ELR (cell line): ENCODE measurements at places on chromosomes 4 and X.

- no peak for DNase-seq
These were observed 3.2 kb upstream of the OTUD4 start for GRCh38 chr4:145183581-145183980.

- no peak for DNase-seq
These were observed 22.9 kb downstream of the TNIP2 start for GRCh38 chr4:2733001-2733843.

- no peak for DNase-seq
These were observed 141.0 kb downstream of the TSPAN5 start for GRCh38 chr4:98517218-98518021.

GRCh38 chrX:17737710-17737985 is 355 bp downstream of the SCML1 start:
- no peak for DNase-seq

DNA sequence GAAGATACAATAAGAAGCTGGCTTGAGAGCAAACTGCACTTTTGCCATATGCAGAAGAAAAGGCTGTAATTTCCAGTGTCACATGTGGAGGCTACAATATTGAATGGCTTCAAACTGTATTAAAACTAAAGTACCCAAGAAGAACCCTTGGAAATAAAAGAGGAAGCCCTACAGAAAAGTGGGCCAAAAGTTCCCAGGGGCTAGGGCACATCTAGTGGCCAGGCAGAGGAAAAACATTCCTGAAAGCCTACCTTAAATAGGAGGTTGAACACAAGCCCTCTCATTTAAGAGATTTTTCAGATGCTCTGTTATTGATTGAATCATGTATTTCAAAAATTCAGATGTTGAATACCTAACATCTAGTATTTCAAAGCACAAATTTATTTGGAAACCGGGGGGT is 40.6 kb upstream of the PRDX4 start:
- DNase-seq, result no peak

GRCh38 chr4:33628296-33628695 is 2616.0 kb downstream of the ARAP2 start:
- no peak for DNase-seq

- DNase-seq, result peak; percentile 35
These were observed 51.7 kb upstream of the MCF2 start for GRCh38 chrX:139759637-139760036.

GRCh38 chr4:5409237-5409636 is 299.1 kb downstream of the EVC2 start:
- DNase-seq, result peak; percentile 59

DNA sequence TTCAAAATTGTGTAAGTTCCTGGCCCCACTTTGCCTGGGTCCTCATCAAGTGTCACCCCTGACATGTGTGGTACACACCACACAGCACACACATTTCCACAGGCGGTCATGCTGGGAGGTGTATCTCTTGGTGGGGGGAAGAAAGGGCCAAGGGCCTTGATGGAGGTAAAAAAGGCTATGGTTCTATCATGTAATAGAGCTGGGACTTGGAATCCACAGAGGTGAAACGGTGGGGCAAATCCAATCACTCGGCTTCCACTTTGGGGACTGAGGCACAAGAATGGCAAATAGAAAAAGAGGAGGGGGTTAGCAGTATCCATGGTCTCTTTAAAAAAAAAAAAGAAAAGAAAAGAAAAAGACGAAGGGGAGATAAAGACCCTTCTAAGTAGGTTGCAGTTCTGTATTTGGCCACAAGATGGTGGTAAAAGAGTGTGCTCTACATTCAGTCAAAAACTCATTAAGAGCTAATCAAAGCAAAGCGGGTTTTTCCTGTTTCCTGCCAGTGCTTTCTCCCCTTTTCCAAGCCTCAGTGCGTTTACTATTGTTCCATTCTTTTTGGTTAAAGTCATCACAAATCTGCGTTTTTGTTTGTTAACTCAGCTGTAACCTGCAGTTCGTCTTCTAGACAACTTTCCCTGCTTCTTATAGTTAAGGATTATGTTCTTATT is 37.0 kb upstream of the ATP6AP2 start:
- peak; percentile 62 for DNase-seq

DNA sequence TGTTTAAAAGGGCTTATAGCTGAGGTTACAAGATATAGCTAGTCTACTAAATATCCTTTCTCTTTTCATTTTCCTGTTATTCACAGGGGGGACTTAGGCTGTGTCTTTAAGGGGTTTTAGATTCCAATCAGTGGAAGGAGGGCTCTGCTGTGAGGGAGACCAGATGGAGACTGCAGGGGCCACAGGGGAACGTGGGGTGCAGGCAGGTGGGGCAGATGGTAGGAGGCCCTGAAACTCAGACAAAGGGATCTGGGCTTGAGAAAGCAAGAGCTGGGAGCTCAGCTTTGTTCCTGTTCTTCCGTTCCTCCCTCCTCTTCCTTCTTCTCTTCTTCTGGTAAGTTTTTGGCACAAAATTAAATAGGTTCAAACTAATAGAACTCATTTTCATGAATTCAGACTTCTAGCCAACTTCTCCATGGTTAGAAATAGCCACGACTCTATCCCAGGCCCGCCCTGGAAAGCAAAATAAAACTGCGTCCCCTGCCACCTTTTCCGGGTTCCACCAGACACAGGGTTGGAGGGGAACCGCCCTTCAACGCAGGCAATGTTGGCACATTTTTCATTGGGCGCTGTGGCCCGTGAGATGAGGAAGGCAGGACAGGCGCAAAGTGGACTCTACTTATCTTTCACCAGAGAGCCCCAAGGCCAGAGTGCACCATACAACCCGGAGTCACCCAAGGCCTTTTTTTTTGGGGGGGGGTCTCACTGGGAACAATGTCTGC is 3.5 kb upstream of the TMSB4X start:
- DNase-seq, result no peak

GRCh38 chr4:140331245-140331644 is 42.2 kb upstream of the SCOC start:
- no peak for DNase-seq

DNA sequence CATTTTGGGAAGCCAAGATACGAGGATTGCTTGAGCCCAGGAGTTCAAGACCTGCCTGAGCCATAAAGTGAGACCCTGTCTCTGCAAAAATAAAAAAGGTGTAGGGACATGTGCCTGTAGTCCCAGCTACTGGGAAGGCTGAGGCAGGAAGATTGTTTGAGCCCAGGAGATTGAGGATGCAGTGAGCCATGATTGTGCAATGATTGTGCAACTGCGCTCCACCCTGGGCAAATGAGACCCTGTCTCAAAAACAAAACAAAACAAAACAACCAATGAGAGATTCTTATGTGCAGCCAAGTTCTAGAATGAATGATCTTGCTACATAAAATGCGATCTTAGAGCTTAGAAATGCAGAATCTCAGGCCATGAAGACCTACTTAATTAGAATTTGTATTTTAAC is 22.5 kb downstream of the SLC9B2 start:
- no peak for DNase-seq

DNA sequence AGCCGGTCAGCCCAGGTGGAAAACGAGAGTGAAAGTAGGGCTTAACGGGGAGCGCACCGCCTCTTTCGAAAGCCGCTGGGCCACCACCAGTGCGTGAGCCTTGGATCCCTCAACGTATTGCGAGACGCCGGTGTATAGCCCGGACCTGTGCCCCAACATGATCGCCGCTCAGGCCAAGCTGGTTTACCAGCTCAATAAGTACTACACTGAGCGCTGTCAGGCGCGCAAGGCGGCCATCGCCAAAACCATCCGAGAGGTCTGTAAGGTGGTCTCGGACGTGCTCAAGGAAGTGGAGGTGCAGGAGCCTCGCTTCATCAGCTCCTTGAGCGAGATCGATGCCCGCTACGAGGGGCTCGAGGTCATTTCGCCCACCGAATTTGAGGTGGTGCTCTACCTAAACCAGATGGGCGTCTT is 929 bp downstream of the MAB21L2 start:
- DNase-seq, result no peak

DNA sequence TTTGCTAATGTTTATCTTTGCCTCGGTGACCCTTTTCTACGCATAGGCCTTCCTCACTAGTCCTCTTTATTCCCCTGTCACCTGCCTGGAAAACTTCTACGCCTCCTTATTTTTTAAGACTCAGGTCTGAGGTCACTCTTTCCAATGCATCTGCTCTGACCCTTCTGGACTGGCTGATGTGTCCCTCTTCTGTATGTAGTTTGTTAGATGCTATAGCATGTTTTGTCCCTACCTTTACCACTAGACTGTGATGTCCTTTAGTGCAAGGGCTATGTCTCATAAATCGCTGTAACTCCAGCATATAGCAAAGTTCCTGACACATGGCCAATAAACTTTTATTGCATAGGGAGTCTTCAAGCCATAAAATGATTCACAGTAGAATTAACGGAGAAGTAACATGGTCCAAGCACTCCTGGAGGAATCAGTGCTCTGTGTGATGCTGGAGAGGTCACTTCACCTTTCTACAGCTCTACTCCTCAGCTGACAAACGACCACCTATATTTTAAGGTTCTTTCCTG is 872.5 kb upstream of the SLIT2 start:
- no peak for DNase-seq

DNA sequence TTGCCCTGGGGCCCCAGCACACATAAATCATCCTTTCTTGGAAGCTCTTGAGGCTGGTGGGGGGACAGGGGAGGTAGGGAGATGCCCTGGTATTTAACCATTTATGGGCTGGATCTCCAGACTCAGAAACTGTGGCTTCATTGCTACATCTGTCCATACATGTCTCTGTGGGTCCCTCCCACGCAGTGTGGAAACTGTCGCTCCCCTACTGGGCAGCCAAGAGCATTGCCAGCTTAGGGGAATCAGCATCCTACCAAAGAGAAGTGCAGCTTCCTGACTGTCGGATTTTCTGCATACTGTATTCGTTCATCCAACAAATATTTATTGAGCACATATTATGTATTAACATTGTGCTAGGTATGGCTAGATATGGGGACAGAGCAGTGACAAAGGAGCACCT is 3.7 kb downstream of the GRIPAP1 start:
- peak; percentile 2 for DNase-seq

GRCh38 chrX:148161701-148162100 is 180.6 kb downstream of the FMR1NB start:
- no peak for DNase-seq

- DNase-seq, result no peak
These were observed 72.4 kb upstream of the UCP1 start for GRCh38 chr4:140641105-140641555.

DNA sequence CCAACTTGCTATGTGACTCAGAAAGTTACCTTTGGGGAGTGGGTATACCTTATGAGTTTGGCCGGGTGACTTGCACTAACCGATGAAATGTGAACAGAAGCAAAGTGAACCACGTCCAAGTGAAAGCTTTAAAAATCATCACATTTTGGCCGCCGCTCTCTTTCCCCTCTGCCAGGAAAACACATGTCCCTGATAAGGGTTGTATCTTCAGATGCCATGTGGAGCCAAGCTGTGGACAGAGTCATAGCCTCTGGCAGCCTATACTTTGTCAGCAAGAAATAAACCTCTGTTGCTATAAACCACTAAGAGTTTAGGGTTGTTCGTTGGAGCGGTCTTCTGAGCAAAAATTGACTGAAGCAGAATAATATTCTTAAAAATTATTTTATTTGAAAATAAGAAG is 92.3 kb downstream of the PRDM5 start:
- no peak for DNase-seq

DNA sequence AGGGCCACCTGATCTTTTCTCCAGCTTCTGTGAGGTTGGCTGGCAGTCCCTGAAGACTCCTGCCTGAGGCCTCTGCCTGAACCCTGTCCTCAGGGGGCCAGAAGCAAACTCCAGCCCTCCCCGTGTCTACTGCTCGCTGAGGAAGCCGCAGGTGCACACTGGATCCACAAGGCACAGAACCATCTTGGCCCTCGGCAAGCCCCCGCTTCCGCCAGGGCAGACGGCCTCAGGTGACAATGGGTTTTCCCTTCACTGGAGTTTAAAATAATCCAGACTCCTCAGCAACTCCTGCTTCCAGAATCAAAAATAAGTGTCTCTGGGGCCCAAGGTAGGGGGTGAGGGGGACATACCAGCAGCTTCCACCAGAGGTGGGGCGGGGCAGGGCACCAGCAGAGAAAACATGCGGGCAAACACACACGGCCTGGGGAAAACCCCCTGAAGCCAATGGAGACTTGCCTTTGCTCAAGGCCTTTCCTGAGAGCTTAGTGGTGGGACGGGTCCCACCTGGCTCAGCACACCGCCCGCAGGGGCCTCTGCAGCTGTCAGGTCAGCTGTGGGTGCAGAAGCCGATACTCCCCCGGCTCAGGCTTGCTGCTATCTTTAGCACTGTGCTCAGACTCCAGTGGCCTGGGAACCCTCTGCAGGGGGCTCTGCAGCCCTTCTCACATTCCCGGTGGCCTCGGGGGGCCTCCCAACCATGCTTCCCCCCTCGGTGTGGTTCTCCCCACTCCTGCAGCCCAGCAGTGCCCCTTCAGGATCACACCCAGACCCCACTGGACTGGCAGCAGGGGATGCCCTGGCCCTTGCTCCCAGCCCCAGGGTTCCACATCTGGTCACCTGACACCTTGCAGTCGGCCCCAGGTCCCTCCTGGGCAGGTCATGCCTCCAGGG is 1.9 kb downstream of the MYL5 start:
- DNase-seq, result no peak
